ENCODE measurements at places on chromosomes 2 and 18.

DNA sequence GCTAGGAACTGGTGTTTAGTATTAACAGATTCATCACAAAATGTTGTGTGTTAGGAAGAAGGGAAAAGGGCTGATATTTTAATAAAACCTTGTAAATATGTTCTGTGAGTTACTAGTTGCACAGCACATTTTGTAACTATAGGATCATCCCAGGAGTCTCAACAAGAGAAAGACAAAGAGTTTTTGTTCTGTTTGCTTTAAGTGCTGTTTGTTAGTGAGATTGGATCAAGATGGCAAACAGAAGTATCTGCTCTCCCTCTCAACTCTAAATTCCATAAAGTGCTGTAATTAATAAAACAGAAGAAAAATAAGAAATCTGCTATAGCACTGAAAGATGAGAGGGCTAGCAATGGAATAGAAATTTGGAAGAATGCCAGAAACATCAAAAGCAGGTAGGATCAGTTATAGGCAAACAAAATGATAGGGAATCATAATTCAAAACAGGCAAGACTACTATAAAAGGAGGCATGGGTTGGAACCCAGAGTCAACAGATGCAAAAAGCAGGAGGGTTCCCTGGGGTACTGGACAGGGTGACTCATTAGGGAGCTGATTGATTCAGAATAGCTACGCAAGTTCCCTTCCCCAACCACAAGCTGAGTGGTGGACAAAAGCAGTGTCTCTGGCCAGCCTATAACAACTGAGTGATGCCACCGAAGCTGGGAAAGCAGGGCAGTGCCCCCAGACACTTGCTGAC is 75.8 kb downstream of the DYNC1I2 start:
- DNase-seq, result no peak

GRCh38 chr2:31693882-31694281 is 113.1 kb upstream of the SRD5A2 start:
- DNase-seq, result no peak

DNA sequence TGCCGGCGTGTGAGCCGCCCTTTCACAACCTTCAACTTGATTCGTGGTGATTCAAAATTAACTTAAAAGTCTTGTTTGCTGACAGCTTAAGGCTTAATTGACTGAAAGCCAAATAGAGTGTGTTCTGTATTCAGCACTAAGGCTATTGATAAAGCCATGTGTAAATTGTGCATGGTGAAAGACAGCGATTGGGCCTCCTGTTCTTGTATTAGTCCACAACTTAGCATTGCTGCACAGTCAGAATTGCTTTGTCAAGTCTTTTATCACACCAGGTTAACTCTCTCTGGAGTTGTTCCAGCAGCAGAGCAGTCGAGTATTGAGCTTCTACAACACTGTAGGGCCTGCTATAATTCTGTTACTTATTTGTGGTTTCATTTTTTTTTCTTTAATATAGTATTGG is 210.1 kb downstream of the WDR7 start:
- DNase-seq, result no peak

GRCh38 chr18:1618364-1618763 is 713.7 kb downstream of the ADCYAP1 start:
- DNase-seq, result no peak

GRCh38 chr2:132621131-132621875 is 48.7 kb downstream of the LYPD1 start:
- no peak for DNase-seq

DNA sequence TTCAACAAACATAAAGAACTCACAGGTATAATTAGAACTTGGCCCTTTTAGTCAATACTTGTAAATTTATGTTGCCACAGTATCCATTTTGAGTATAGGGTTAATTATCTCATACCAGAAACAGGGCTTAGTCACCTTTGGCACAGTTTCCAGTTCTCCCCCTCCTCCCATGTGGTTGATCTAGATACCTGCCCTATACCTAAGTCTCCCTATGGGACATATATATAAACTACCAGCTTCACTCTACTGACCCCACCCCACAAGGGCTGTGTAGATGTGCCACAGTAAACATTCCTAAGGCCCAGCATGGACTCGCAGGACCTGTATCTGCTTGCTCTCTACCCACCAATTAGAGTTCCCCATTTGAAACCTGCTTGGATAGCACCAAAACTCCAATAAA is 371.7 kb upstream of the RND3 start:
- no peak for DNase-seq

- DNase-seq, result no peak
Measured at GRCh38 chr2:111663471-111664274, 220.3 kb downstream of the ANAPC1 start.
